Activated CD8-positive, alpha-beta memory T cell treated with anti-CD3 and anti-CD28 coated beads, Interleukin-2, amount 50 U/mL, for 4 hours (primary cell): ENCODE measurements at places on chromosomes 16 and 17.
A peak's percentile ranks its signal among the peaks of the same experiment; 100 is the strongest.

DNA sequence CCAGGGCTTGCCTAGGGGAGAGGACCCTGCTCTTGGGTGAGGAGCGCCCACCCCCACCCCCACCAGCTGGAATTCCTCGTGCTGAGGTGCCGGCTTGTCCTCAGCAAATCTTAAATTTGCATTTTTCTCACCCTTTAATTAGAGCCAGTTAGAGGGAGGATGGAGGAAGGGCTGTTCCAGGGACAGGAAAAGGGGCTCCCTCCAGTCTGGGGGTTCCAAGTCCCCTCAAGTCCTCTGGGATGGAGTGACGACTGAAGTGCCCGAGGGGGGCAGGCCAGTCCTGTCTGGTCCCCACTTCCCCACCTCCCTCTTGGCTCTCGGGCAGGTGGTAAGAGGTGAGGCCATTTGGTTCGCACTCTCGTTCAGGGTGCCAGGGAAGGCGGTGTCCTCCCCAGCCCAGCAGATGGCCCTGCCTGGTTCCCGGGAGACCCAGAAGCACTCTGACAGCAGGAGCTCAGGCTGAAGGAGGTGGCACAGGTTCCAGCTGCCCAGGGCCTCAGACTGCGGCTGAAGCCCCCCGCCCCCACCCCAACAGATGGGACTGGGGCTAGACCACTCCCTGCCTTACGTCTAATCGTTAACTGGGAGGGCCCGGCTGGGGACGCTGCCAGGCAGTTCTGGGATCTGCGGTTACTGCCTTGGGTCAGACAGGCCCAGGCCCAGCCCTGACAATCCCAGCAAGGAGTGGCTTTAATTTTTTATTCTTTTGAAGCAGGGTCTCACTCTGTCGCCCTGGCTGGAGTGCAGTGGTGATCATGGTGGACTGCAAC lies 2.2 kb downstream of the RAB26 start:
- DNase-seq, result no peak

GRCh38 chr16:66844009-66844341 lies 239 bp upstream of the CA7 start:
- no peak for DNase-seq

DNA sequence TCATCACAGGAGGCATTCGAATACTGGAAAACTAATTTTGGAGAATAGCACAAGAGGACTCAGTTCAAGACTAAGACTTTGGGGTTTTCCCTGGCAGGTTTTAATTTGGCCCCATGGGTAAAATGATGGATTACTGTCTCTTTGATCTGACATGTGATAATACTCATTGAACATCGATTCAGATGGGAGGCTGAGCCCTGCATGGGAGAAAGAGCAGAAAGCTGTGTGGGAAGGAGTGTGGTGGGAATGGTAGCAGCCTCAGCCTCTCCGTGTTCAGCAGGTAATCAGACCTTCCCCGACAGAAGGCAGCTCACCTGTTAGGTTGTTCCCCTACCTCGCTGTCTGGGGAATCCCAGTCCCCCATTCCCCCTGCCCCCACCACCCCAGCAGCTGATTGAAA lies 124.7 kb upstream of the TNRC6C start:
- DNase-seq, result peak; percentile 3

DNA sequence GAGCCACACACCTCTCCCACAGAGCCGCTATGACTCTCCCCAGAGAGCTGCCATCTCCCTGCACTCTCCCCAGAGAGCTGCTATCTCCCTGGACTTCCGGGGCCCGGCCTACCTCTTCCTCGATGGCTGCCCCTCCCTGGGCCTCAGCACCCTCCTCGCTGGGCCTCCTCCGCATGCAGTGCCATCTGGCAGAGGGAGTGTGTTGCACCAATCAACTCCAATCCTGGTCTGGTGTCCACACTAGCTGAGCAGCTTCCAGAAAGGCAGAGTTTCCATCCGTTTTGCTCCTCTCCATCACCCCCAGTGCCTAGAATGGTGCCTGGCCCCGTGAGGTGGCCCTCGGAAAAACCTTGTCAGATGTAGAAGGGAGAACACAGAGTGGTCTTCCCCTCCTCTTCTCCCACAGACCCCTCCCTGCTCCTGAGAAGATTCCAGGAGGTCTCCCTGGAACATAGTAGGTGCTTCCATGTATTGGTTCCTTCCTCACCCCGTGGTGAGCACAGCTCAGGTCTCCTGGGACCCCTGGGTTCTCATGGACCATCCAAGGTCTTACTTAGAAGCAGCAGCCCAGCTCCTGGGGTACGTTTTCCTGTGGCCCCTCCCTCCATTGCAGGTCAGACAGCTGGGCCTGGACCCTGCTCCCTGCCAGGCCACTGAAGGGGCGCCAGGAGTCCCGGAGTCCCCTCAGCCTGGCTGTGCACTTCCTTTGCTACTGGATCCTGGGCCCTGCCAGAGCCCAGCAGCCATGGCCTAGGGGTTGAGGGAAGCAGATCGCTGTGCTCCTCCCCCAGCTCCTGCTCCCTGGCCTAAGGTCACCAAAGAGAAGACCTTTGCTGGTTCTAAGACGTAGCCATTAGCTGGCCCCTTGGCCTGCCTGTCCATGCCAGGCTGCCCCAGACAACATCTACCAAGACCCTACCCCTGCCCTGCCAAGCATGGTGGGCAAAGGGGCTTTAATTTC lies 233.8 kb upstream of the GSE1 start:
- DNase-seq, result no peak

DNA sequence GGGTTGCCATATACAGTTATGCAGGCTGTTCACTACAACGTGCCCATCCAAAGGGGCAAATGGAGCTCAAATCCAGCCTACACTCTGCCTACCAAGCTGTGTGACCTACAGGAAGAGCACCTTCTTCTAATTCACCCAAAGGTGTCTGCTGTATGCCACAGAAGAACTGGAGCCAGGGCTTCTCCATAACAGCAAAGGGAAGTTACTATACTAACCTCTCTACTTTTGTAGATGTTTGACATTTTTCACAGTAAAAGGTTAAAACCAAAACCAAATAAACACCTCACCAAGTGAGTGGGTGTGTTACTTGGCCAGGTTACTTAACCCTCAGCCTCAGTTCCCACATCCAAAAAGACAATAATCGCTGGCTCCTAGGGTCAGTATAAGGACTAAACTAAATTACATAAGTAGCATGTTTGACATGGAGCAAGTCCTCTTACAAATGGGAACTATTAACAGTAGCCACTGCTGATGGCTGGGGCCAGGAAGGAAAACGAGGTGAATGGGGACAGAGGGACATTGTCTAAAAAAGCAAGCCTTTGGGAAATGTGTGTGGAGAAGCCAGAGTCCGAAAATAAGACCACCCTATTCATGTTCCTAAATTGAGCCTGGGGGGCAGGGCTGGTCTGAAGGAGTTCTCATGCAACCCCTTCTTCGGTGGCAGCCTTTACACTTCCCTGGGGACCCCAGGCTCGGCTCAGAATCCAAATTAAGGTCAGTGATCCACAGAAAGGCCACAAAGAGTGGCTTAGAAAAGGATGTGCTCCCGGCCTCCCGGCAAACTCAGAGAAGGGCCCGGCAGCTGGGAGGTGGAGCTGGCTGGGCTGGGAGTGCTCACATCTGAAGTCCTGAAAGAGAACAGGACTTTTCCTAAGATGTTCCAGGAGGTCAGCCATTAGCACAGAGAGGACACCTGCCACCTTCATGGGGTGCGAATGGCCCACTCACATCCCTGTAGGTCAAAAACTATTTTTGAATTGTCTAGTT lies 13.5 kb downstream of the CUEDC1 start:
- DNase-seq, result no peak

DNA sequence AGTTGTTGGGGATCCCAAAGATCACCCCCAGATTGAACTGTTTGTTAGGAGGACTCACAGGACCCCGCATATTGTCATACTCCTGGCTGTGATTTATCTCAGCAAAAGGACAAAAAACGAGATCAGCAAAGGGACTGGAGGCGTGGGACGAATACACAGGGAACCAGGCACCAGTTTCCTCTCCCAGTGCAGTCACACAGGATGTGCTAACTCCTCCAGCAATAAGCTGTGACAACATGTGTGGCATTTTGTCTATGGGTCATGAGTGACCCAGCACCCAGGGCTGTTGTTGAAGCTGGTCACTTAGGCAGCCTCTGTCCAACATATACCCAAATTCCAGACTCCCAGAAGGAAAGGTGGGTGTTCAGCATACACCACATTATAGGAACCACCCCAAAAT lies 60.9 kb downstream of the CPPED1 start:
- DNase-seq, result no peak

GRCh38 chr17:5838661-5839300 lies 231.4 kb upstream of the WSCD1 start:
- no peak for DNase-seq

DNA sequence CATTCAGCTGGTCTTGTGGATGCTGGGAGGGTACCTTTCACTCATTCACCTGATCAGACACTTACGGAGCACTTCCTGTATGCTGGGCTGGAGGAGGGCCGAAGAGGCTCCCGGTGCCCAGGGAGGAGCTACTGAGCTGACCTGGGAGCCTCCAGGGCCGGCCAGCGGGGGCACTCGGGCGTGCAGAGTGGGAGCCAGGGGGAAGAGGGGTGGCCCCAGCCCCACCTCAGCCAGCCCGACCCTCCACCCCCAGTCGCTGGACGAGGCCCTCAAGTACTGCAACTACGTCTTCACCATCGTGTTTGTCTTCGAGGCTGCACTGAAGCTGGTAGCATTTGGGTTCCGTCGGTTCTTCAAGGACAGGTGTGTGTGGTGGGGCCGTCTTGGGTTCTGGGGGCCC lies 10.3 kb downstream of the TPSG1 start:
- DNase-seq, result no peak

DNA sequence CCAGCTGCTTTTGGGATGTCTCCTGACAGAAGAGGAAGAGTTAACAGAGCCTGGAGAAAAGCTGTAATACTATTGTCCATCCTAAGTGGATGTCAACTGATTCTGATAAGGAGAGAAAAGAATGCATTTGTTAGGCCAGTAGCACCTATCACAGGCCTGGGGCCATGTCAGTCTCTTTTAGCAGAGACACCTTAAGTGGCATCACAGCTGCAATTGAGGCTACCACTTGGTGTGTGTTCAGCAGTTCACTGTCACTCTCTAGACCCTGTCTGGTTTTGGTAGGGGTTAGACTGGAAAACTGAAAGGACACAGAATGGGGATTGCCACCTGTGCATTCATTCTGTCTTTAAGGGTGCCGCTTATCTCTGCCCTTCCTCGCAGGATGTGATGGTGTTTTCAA lies 42.0 kb downstream of the PSMD12 start:
- DNase-seq, result no peak

- no peak for DNase-seq
Observed at GRCh38 chr17:61379457-61380216, 20.0 kb upstream of the TBX2 start.

GRCh38 chr17:50861822-50862528 lies 4.2 kb downstream of the TOB1 start:
- DNase-seq, result no peak

DNA sequence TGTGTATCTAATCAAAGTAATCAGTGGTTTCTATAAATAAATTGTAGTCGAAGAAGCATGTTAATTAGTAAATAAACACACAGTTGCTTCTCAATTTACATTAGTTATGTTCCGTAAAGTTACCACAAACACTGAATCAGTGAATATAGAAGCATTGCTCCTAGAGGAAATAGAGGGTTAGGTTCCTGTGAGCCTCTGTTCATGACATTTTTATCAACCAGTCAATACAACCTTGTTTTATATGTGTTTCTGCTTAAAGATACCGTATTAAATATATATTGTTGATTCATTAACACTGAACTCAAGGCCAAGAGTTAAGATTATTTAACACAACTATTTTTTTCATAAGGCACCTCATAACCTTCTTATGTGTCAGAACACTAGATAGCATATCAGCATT lies 134.3 kb downstream of the PPM1E start:
- DNase-seq, result no peak

- no peak for DNase-seq
Observed at GRCh38 chr17:61126473-61127249, 273.0 kb upstream of the TBX2 start.

DNA sequence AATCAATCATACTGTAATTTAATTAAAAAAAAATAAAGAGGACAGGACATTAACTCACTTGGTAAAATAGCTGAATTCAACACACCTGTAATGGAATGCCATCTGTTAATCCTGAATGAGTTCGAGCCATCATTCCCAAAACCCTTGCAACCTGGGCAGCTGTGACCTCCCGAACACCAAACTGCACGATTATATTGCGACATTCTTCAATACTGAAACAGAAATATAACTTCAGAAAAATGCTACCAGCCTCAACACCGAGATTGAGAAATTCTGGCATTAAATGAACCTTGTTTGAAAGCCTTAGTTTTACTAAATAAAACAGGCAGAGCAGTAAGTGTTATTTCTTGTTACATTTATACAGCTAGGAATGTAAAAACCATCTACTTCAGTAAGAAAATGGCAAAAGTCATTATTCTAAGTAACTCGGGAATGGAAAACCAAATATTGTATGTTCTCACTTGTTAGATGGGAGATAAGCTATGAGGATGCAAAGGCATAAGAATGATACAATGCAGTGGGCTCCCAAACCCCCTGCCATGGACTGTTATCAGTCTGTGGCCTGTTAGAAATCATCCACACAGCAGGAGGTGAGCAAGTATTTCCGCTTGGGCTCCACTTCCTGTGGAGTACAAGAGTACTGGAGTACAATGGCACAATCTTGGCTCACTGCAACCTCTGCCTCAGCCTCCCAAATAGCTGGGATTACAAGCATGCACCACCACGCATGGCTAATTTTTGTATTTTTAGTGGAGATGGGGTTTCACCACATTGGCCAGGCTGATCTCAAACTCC lies 46.5 kb downstream of the CNOT1 start:
- DNase-seq, result no peak

- DNase-seq, result no peak
Observed at GRCh38 chr16:10001258-10001775, 180.9 kb downstream of the GRIN2A start.

- no peak for DNase-seq
Observed at GRCh38 chr17:71527311-71527710, 593.5 kb upstream of the SOX9 start.

- no peak for DNase-seq
Observed at GRCh38 chr17:72660274-72661115, 432.0 kb downstream of the SLC39A11 start.

DNA sequence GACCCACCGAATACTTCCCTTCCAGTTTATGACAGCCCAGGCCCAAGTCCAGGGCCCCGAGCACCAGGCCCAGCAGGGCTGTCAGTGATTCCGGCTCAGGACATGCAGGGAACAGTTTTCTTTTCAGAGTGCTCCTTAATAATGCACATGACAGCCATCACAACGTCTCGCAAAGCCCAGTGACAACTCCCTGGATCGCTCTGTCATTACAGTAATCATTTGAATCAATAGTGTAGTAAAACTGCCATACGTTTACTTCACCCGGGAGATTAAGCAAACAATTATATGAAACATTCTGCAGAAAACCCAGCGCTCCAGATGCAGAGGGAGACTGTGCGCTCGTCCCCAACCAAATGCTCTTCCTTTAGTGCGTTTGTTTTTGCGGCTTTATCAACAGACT lies 162.6 kb upstream of the CDH13 start:
- DNase-seq, result no peak
